Large intestine (tissue), 12 donors: ENCODE measurements at places on chromosomes 6 and 20. TPM values are rescaled to one million over a fixed set of nuclear protein-coding genes. Genes with fewer than 3 reads are reported as not detected.

- no peak overlapping the region for H3K27ac ChIP-seq
- DNase-seq: no peak
- no peaks in the 10 kb centered on the region for H3K36me3 ChIP-seq
- no peaks in the 10 kb centered on the region for H3K27me3 ChIP-seq
- H3K4me1 ChIP-seq: no peaks in the 10 kb centered on the region
Observed at GRCh38 chr6:101125380-101125971, 244.3 kb upstream of the ASCC3 start.

DNA sequence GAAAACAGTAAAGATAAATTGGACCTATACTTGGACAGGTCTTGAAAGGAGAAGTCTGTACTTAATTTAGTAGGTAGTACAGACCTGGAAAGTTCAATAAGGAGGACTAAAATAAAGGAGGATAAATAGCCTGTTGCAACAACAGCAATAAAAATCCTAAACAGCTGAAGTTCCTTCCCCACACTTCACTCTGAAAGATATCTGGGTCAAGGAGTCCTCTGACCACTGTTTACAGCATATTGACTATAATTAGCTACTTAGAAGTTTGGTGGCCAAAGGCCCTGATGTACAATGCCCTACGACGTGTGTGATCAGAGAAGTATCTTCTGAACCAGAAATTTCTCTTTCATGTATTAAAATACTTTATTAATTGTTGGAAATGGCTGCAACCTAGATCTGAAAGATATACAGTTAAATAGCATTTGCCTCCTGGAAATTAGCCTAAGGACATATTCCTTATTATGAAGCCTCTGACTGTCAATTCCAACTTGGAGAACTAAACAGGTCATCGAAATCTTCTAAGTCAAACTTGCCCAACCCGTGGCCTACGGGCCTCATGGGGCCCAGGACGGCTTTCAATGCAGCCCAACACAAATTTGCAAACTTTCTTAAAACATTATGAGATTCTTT is 82.8 kb downstream of the KIF13A start:
- H3K36me3 ChIP-seq: no peaks in the 10 kb centered on the region
- no peak for DNase-seq
- no peak overlapping the region for H3K27ac ChIP-seq
- no peaks in the 10 kb centered on the region for H3K27me3 ChIP-seq
- H3K4me1 ChIP-seq: no peaks in the 10 kb centered on the region

DNA sequence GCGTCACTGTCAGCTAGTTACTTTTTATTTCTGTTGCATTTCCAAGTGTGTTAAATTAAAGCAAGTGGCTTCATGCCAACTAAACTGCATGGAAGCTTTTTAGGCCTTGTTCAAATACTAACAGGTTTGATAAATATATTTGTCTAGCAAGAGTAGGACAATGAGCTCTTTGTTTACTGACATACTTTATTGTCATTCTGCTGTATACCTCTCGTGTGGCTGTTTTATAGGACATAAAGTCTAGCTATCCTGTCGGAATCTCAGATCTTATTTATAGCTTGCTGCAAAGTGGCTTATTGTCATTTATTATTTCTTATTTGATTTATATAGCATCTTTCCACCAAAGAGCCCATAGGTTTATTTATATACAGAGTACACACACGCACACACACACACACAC is 711.1 kb downstream of the KIF16B start:
- no peak overlapping the region for H3K4me3 ChIP-seq
- no peaks in the 10 kb centered on the region for H3K4me1 ChIP-seq
- no peak overlapping the region for H3K27ac ChIP-seq
- H3K27me3 ChIP-seq: no peaks in the 10 kb centered on the region

DNA sequence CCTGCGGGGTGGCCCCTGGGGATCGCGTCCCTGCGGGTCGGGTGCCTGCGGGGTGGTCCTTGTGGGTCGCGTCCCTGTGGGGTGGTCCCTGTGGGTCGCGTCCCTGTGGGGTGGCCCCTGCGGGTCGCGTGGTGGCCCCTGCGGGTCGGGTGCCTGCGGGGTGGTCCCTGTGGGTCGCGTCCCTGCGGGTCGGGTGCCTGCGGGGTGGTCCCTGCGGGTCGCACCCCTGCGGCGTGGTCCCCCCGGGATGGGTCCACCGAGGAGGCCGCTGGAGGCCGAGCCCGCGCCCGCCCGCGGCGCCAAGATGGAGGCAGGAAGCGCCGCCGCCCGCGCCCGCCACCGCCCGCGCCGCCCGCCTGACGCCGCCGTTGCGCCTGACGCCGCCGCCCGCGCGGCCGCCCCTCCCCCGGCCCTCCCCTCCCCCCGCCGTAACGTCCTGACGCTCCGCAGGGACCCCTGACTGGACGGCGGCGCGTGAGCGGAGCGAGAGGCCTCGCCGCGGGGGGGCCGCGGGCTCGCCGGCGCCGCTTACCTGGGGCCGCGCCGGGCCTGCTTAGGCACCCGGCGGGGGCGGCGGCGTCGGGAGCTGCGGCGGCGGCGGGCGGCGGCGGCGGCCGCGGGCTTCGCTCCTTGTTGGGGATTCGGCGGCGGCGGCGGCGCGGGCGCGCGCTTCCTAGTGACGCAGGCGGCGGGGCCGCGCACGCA is at the start of gene GMEB2:
TSS of gene GMEB2 (minus strand) at position 678 of the 705 bp plus-strand sequence. CDS start 7,704 bp downstream, outside the sequence.
- peaks cover 3% of the 10 kb centered on the region for H3K36me3 ChIP-seq
- peak within 1 kb of the TSS; percentile 94 for H3K4me3 ChIP-seq
- peaks cover 9% of the 10 kb centered on the region for H3K4me1 ChIP-seq

DNA sequence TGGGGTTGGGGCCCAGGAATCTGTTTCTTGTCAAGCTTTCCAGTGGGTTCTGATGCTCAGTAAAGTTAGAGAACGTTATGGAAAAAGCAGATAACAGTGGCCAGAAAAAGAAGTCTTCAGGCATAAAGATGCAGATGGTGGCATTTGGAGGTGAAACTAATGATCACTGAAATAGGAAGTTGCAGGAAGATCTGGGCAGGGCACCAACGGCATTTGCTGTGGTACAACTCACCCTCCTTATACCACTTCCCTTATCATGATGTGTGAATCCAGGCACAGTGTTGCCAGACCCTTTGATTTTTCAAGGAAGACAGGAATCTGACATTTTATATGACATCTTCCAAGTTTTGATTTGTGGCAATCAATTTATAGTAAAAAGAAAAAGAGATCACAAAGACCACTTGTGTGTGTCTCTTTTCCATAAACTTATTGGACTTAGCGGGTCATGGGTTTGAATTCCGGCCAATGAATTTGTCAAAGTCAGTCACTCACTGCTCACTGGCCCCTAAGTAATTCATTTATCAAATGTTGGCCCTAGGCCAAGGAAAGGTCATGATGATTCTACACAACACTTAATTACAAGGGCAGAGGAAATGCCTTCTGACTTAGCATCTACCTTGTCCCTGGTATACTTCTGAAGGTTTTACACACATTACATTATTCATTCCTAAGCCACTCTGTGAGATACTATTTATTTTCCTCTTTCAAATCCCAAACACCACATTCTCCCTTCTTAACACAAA is 37.6 kb downstream of the LAMP5 start:
- no peak for DNase-seq
- H3K4me3 ChIP-seq: no peak overlapping the region
- H3K4me1 ChIP-seq: no peaks in the 10 kb centered on the region
- H3K27me3 ChIP-seq: no peaks in the 10 kb centered on the region
- no peak overlapping the region for H3K27ac ChIP-seq

DNA sequence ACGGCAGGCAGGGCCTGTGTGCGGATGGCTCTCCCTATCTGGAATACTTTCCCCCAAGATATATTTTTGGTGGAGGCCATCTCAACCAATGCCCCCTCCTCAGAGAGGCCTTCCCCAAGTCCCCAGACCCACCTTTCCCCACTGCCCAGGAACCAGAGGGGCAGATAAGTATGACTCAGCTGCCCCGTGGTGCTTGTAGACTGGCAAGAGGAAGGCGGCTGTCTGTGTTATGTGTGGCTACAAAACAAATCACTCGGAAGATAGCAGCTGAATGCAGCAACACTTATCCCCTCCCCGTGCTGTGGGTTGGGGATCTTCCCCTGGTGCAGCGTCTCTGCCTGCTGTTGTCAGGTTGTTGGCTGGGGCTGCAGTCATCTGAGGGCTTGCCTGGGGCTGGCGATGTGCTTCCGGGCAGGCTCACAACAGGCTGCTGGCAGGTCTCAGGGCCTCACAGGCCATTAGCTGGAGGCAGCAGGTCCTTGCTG is 7.1 kb downstream of the NPEPL1 start:
- peaks cover 80% of the 10 kb centered on the region for H3K36me3 ChIP-seq
- H3K27me3 ChIP-seq: no peaks in the 10 kb centered on the region

DNA sequence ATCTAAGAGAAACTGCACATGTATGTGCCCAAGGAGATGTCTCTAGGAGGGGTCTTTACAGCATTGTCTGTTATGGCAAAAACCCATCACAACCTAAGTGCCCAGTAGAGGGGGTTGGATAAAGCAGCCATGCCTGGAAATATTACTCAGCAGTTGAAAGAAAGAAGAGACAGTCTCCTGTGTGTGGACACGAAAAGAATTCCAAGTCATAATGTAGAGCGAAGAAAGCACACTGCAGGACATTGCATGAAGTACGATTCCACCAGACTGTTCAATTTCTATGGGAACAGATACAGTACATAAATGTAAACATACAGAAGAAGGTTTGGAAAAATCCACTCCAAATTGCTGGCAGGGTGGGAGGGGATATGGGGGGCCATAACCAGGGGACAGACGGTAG is 7.3 kb upstream of the TGM2 start:
- no peak for DNase-seq
- no peaks in the 10 kb centered on the region for H3K36me3 ChIP-seq
- no peak overlapping the region for H3K4me3 ChIP-seq
- H3K27ac ChIP-seq: no peak overlapping the region
- H3K27me3 ChIP-seq: no peaks in the 10 kb centered on the region

DNA sequence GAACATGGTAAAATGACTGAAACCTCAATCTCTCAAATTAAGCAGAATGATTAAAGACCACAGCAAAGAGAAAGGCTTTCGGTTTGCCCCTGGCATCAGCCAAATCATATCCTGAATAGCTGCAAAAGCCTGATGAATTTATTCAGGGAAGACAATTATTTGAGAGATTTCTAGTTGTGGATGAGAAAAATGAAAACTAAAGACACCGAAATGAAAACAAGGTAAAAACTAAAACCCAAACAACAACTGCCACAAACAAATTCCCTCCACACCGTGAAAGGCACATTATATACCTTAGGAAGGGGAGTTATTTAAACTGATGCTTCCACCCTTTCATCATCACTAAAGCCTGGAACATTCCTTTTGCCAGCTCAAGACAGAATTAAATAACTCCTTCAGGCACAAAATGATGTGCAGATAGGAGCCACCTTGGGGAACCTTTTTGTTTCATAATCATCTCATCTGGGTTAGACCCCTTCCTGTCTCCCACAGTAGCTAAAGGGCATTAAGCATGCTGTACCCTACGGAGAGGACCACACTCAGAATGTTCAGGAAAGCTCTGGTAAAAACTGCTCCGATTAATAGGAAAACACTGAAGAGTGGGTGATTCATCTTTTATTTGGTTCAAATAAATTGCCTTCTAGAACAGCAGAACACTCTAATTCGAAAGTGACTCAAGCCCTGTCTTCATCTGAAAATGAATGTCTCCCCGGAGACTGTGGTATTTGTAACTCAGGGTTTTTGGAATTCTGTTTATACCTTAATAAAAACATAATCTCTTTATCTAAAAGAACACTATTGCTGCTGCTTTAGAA is 9.1 kb upstream of the ANKRD60 start:
- H3K4me1 ChIP-seq: no peaks in the 10 kb centered on the region
- H3K36me3 ChIP-seq: peaks cover 36% of the 10 kb centered on the region
- H3K27ac ChIP-seq: no peak overlapping the region
- H3K4me3 ChIP-seq: no peak overlapping the region
- no peak for DNase-seq
- H3K27me3 ChIP-seq: no peaks in the 10 kb centered on the region

GRCh38 chr20:2558581-2559278 is 22.4 kb downstream of the TMC2 start:
- DNase-seq: peak; percentile 15
- no peak overlapping the region for H3K27ac ChIP-seq
- H3K27me3 ChIP-seq: peaks cover 54% of the 10 kb centered on the region
- peak overlapping the region; percentile 1 for H3K4me3 ChIP-seq
- H3K4me1 ChIP-seq: no peaks in the 10 kb centered on the region
- no peaks in the 10 kb centered on the region for H3K36me3 ChIP-seq

GRCh38 chr6:2831392-2831791 is 10.3 kb downstream of the SERPINB1 start:
- no peak overlapping the region for H3K4me3 ChIP-seq
- H3K36me3 ChIP-seq: peaks cover 33% of the 10 kb centered on the region
- no peaks in the 10 kb centered on the region for H3K27me3 ChIP-seq
- peaks cover 3% of the 10 kb centered on the region for H3K4me1 ChIP-seq
- DNase-seq: no peak
- no peak overlapping the region for H3K27ac ChIP-seq

- no peak overlapping the region for H3K4me3 ChIP-seq
- no peaks in the 10 kb centered on the region for H3K27me3 ChIP-seq
- no peaks in the 10 kb centered on the region for H3K4me1 ChIP-seq
- H3K27ac ChIP-seq: no peak overlapping the region
- DNase-seq: no peak
- H3K36me3 ChIP-seq: no peaks in the 10 kb centered on the region
Observed at GRCh38 chr6:152893187-152893586, 89.7 kb downstream of the FBXO5 start.

DNA sequence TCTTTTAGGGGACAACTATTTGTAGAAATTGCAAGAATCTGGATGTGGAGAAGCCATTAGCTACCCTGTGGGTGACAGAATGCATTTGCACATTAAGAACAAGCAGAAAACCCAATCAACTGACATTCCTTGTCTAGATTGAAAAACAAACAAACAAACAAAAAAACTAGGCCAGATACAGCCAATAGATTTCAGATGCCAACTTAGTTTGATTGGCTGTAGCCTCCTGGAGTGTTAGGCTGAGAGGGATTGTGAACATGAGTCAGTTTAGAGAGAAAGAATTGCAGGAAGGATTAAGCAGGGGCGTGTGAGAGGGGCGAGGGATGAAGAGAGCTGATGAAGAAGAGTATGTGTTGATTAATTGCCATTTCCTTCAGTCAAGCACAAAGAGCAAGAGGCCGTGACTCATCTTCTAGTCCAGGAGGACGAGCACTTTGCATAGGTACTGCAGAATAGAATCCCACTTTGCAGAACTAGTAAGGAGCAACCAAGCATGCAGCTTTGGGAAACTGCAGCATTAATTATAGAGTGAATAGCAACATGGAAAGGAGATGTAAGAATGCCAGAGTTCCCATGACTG is 188.0 kb upstream of the RAB32 start:
- H3K36me3 ChIP-seq: no peaks in the 10 kb centered on the region
- H3K27ac ChIP-seq: no peak overlapping the region
- H3K4me1 ChIP-seq: no peaks in the 10 kb centered on the region
- H3K4me3 ChIP-seq: no peak overlapping the region

DNA sequence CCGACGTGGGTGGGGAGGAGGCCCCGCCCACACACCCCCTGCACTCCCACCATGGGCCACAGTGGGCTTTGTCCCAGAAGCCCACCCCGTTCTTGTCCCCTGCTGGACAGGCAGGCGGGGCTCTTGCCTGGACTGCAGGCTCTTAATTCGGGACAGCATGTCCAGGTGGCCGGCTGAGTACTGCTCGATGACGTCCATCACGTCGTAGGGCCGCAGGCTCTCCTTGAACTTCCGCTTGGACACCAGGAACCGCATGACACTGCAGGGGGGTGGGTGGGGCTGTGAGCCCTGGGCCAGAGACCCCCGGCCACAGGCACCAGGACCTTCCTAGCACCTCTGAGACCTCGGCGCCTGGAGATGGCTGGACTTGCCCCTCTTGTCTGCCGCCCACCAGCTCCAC is 52.2 kb upstream of the CHRNA4 start:
- H3K27me3 ChIP-seq: peaks cover 3% of the 10 kb centered on the region
- no peaks in the 10 kb centered on the region for H3K4me1 ChIP-seq
- no peak overlapping the region for H3K4me3 ChIP-seq
- no peaks in the 10 kb centered on the region for H3K36me3 ChIP-seq
- no peak overlapping the region for H3K27ac ChIP-seq

TRIM40 gene
- 6.6 TPM for polyA plus RNA-seq

STMND1 gene
- polyA plus RNA-seq: 0.61 TPM
